HAP-1 (cell line): ENCODE measurements at places on chromosomes 13 and 19.

GRCh38 chr13:34654203-34654602 lies 287.9 kb upstream of the NBEA start:
- DNase-seq, result no peak

DNA sequence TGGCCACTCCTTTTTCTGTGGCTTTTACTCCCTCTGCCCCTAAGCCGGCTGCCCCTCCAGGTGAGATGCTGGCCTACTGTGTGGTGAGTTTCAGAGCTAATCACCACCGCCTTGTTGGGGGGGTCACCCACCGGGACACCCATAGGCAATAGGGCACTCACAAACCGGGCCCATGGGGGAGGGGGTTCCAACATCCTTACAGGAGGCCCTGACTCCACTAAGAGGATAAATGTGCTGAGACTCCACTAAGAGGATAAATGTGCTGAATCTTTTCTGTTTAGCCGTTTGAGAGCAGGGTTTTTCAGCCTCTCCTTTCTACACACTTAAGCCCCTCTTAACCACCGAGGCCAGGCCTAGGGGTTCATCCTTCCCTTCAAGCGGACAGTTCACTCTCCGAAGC lies 73.7 kb downstream of the SLC15A1 start:
- DNase-seq, result no peak

DNA sequence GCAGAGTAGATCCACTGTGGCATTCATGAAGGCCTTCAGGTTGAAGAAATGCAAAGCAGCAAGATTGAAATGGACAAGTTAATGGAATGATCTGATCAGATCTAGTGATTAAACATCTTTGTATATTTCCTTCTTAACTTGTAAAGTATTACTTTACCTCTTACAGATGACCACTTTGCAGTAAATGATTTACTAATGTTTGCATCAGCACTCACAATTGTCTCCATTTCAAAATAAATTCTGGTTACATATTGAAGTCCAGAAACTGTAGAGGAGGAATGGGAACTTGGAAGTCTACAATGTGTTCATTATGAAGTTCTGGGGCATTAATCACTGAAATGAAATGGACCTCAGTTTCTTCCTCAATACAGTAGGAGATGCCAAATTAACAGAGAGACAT lies 380.8 kb downstream of the FOXO1 start:
- no peak for DNase-seq

DNA sequence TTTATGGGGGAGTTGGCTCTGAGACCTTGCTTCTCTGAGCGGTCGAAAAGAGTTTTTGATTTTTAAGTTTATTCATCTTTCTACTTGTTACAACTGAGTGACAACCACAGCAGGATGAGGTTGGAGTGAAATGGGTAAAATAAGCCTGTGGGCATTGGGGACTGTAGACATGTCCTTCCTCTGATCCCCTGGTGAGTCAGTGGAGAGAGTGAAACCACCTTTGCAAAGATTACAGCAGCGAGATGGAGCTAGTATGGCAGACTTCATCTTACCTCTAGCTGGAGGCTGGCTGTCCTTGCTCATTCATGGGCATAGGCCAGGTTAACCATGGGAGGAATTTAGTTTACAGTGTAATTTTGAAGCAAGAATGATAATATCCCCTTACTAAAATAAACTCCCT lies 30.9 kb upstream of the PSG9 start:
- DNase-seq, result no peak

- no peak for DNase-seq
These were observed 5.7 kb downstream of the NDFIP2 start for GRCh38 chr13:79486433-79487188.

GRCh38 chr13:79654520-79654919 lies 173.6 kb downstream of the NDFIP2 start:
- no peak for DNase-seq

GRCh38 chr13:32212421-32212820 lies 102.7 kb downstream of the ZAR1L start:
- no peak for DNase-seq

GRCh38 chr19:52237771-52238400 lies 31.5 kb upstream of the ZNF766 start:
- DNase-seq, result peak; percentile 38

DNA sequence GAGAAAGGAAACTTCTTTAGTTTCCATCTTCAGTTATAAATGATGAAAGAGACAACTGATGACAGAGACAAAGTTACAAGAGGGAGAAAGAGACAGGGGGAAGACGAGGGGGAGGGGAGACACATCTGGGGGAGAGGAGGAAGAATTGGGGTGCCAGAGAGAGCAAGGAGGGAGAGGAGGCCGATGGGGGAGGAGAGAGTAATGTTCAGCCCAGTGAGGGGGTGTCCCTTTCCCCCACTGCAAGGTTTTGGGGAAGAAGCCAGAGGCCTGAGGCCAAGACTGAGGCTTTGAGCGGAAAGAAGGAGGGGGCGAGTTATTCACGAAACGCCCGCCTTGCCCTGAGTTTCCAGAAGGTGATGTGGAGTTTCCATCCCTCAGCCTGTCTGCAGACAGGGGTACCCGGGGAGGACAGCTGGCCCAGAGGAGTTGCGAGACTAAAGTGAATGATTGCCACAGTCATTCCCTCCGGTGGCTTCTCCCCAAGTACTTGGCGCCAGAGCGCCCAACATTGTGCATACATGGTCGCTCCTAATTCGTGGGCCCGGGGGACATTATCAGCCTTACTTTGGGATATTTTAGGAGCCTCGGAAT lies 558 bp upstream of the PPAN start:
- no peak for DNase-seq

DNA sequence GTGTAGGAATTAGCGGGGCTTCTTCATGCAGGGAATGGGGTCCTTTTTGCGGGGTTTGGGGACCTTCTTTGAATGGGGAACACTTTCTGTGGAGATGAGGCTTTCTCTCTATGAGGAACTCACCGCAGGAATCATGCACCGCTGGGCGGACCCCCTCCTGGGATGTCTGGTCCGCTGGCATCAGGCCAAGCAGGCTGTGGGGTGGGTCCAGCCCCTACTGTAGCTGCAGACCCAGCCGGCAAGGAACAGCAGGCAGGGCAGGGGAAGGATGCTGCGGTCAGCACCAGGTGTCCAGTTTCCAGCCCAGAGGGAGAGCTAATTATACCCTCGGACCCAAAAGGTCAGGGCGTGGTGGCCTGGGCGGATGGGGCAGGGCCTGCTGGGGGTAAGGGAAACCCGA lies 1.8 kb downstream of the MYBPC2 start:
- DNase-seq, result no peak

DNA sequence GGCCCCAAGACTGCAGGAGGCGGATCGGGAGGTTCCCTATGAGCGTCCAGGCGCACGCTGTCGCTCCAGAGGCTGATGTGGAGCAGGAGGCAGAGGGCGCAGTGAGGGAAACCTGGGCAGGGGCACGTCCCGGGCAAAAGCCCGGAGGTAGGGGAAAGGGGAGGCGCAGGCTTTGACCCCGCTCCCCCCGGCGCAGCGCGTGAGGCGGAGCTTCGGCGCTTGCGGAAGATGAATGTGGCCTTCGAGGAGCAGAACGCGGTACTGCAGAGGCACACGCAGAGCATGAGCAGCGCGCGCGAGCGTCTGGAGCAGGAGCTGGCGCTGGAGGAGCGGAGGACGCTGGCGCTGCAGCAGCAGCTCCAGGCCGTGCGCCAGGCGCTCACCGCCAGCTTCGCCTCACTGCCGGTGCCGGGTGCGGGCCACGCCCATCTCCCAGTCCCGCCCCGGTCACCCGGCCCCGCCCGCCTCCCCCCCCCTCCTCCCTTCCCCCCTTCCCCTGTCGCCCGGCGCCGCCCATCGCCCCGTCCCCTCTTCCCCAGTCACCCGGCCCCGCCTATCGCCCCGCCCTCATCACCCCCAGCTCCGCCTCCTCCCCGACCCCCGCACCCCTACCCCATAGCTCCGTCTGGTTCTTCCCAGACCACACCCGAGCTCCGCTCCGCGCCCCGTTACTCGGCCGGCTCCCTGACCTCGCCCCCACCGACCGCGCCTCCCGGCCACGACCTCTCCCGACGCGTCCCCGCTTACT lies 4.1 kb downstream of the HMG20B start:
- no peak for DNase-seq

- no peak for DNase-seq
These were observed 9.8 kb upstream of the CLN5 start for GRCh38 chr13:76982061-76982460.

- DNase-seq, result peak; percentile 93
These were observed 40.0 kb upstream of the KL start for GRCh38 chr13:32976056-32976805.

DNA sequence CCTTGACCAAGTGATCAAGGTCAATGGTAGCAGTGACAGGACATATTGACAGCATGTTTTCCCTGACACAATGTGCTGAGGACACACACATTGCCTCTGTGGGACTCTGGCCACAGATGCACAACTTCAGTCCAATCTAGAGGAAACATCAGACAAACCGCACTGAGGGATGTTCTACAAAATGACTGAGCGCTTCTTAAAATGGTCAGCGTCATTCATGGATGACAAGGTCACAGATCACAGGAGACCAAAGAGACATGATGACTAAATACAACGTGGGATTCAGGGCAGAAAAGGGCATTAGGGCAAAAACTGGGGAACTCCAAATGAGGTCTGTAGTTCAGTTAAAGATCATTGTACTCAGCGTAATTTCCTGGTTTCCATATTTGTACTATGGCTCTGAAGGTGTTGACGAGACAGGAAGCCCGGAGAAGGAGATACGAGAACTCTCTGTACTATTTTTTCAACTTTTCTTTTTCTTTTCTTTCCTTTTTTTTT lies 20.6 kb downstream of the PBX4 start:
- DNase-seq, result no peak

DNA sequence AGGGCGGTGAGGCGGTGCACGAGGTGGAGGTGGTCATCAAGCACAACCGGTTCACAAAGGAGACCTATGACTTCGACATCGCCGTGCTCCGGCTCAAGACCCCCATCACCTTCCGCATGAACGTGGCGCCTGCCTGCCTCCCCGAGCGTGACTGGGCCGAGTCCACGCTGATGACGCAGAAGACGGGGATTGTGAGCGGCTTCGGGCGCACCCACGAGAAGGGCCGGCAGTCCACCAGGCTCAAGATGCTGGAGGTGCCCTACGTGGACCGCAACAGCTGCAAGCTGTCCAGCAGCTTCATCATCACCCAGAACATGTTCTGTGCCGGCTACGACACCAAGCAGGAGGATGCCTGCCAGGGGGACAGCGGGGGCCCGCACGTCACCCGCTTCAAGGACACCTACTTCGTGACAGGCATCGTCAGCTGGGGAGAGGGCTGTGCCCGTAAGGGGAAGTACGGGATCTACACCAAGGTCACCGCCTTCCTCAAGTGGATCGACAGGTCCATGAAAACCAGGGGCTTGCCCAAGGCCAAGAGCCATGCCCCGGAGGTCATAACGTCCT lies 9.4 kb upstream of the PROZ start:
- DNase-seq, result no peak

- DNase-seq, result no peak
These were observed 232.6 kb upstream of the GPC6 start for GRCh38 chr13:92994056-92994455.

DNA sequence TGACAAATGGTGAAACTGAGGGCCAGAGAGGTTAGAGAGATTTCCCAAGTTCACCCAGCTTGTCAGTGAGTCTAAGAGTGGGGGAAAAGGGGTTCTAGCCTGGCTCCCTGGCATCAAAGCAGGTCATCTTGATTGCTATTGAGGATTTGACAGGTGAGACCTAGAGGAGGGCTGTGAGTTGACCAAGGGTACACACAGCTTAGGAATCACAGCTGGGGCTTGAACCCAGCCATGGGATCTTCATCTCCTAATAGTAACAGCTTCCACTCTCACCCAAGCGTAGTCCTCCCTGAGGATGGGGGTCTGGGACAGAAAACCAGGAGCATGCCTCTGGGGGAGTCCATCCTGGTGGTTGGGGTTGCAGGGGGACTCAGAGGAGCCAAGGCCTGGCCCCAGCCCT lies 6.8 kb downstream of the CYP4F8 start:
- DNase-seq, result no peak

GRCh38 chr13:33401238-33401637 lies 115.7 kb upstream of the STARD13 start:
- no peak for DNase-seq

- DNase-seq, result no peak
These were observed 5.0 kb downstream of the TDRD3 start for GRCh38 chr13:60402022-60402421.

- no peak for DNase-seq
These were observed 105.5 kb downstream of the MBNL2 start for GRCh38 chr13:97327506-97328221.

GRCh38 chr19:51093101-51093500 lies 10.4 kb upstream of the KLK14 start:
- no peak for DNase-seq

GRCh38 chr19:29532956-29533355 lies 7.2 kb downstream of the VSTM2B start:
- no peak for DNase-seq

DNA sequence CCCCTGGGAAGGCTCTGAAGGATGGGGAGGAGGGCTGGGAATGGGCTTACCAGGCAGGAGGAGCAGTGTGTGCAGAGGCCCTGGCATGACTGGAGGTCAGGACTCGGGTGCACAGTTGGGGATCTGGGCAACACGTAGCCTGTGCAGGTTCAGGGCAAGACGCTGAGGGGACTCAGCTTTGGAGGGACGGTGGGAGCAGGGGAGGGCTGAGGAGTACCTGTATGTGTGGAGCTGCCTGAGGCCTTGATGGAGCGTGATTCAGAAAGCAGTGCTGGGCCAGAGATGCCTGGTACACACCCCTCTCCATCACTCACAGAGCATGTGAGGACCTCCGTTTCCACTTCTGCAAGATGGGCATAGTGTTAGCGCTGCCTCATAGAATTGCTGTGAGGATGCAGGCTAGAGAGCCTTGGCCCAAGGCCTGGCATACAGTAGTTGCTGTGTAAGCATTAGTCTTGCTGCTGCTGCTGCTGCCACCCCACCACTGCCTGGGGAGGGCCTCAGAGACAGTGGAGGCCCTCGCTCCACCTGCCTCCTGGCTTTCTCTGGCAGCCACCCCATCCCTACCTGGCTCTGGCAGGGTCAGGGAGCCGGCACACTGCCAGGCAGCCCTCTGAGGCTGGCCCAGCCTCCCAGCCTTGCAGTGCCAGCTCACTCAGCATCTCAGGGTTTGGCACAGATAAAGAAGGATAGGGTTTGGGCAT lies 2.4 kb downstream of the PAK4 start:
- DNase-seq, result no peak

DNA sequence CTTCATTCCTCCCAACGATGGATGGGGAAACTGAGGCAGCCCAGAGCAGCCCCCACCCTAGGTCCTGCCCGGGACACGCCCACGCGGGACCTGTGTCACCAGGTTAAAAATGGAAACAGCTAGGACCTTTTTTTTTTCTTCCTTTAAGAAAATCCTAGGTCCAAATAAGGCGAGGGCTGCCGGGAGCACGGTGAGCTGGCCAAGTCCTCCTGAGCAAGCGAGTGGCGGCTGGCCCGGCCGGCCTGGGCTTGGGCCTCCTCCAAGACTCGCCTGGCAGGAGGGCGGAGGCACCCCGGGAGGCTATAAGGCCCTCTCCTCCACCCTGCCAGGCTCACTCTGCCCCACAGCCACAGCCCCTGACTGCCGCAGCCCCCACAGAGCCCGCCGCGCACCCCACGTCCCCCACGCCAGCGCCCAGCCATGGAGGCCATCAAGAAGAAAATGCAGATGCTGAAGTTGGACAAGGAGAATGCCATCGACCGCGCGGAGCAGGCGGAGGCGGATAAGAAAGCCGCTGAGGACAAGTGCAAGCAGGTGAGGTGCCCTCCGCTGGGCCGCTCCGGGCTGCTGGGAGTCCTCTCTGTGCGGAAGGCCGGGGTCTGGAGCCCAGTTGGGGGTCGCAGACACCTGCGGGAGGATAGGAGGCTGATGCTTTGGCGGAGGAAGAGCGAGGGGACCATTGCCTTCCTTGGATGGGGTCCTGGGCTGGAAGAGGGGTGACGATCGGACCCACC lies 8.9 kb upstream of the TPM4 start:
- no peak for DNase-seq

- no peak for DNase-seq
These were observed 10.1 kb upstream of the SLC25A42 start for GRCh38 chr19:19053508-19054314.
